ENCODE measurements at places on chromosomes 7 and 10. TPM values are rescaled to one million over a fixed set of nuclear protein-coding genes. Genes with fewer than 3 reads are reported as not detected.

GRCh38 chr7:117427258-117427701, at the start of gene ASZ1:
TSS of gene ASZ1 (minus strand) at chr7:117427493. CDS start at chr7:117427460, 33 bp downstream.
- DNase-seq: no peak
- no peaks in the 10 kb centered on the region for H3K36me3 ChIP-seq
- no peak within 1 kb of the TSS for H3K4me3 ChIP-seq
- H3K27me3 ChIP-seq: no peaks in the 10 kb centered on the region

DNA sequence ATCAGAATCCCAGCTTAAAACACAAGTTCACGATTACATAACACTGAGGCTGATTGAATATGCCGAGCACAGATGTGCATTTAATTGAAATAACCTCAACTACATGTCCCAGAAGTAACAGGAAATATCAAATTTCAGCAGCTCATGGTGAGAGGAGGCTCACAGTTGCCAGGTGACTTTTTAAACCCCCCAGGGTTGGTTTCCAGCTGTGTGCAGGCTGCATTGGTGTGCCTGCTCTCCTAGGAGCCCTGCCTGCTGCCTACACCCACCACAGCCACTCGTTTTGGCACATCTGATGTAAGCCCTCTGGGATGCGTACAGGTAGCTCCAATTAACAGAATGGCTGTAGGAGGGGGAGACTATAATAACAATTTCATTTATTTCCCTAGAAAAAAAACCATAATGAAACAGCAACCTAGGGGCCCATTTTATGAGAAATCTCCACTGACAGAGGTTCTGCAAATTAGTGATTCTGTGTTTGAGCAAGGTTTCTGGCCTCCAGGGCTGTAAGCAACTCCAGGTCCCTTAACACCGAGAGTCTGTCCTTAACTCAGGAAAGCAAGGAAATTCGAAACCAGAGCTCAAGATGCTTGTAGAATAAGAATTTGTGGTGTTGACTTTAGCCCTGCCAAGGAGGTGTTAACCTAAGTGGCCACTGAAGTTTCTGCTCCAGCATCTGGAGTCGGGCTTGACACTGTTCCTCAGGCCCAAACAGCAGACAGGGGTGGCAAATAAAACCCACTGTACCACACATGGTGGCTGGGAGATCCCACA, 161.9 kb downstream of the BMPER start:
- H3K27me3 ChIP-seq: peaks cover 4% of the 10 kb centered on the region
- H3K4me3 ChIP-seq: no peak overlapping the region
- H3K27ac ChIP-seq: no peak overlapping the region

DNA sequence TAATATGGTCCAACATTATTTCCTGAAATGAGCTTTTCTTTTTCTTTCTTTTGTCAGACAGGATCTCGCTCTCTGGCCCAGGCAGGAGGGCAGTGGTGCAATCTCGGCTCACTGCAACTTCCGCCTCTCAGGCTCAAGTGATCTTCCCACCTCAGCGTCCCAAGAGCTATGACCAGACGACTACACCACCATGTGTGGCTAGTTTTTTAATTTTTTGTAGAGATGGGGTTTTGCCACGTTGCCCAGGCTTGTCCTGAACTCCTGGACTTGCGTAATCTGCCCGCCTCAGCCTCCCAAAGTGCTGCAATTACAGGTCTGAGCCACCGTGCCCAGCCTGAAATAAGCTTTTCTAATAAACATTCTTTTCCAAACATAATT, 48.6 kb downstream of the CUL2 start:
- H3K27me3 ChIP-seq: no peaks in the 10 kb centered on the region
- peaks cover 10% of the 10 kb centered on the region for H3K4me1 ChIP-seq

DNA sequence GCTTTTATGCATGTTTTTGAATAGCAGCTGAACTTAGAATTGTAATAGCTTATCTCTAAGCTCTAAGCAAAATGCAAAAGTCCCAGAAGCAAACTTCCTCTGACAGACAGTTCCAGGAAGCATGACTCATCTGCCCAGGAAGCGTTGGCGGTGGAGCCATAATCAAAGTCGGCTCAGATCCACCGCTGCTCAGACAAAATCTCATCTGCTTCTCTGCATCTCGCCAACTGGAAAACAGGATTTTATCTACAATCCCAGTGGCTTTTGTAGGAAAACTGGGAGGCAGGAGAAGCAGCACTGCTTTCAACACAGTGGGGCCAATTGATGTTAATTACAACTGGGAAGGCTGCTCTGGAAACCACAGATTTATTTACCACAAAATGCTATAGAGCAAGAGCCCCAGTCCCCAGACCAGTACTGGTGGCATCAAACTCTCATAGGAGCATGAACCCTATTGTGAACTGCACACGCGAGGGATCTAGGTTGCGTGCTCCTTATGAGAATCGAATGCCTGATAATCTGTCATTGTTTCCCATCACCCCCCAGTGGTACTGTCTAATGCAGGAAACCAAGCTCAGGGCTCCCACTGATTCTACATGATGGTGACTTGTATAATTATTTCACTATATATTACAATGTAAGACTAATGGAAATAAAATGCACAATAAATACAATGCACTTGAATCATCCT, 99.9 kb downstream of the CUBN start:
- peak; percentile 52 for DNase-seq
- H3K27me3 ChIP-seq: no peaks in the 10 kb centered on the region
- peaks cover 46% of the 10 kb centered on the region for H3K4me1 ChIP-seq
- peaks cover 3% of the 10 kb centered on the region for H3K36me3 ChIP-seq
- H3K4me3 ChIP-seq: peak overlapping the region; percentile 80

Gene GIMAP5
- 65.3 TPM for total RNA-seq

DNA sequence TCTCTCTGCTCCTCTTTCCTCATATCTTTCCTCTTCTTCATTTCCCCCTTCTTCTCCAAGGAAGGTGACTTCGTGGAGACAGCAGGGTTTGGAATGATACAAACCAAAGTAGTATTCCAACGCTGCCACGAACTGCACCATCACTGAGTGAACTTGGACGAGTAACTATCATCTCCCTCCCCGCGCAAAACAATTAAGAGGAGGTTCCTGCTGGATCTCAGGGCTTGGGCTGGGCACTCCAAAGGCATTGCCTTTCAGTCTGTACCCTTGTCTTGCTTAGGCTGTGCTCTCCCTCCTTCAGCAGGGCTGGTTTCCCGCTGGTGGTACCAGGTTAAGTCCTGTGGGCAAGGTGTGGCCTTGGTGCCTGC, 790 bp upstream of the PITX3 start:
- H3K4me1 ChIP-seq: peaks cover 39% of the 10 kb centered on the region
- H3K27ac ChIP-seq: peak overlapping the region; percentile 79
- H3K4me3 ChIP-seq: peak overlapping the region; percentile 96
- H3K27me3 ChIP-seq: peaks cover 15% of the 10 kb centered on the region
- peaks cover 4% of the 10 kb centered on the region for H3K36me3 ChIP-seq

Measured in T-helper 17 cell (primary cell).